Naive thymus-derived CD8-positive, alpha-beta T cell (primary cell): ENCODE measurements at places on chromosomes 6 and 20.

- H3K4me3 ChIP-seq, result no peak overlapping the region
- DNase-seq, result no peak
- H3K27ac ChIP-seq, result no peak overlapping the region
These were observed 102.6 kb downstream of the IBTK start for GRCh38 chr6:82144852-82145340.

DNA sequence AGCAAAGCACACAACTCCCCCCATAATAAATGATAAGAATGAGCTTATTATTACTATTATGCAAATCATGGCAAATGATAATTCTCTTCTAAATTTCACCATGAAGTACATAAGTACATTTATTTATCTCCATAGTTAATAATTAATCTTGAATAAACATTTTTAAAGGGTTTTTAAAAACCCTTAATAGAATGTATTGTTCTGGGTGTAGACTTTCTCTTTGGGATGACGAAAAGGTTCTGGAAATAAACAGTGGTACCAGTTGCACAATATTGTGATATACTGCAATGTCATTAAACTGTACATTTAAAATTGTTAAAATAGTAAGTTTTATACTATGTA, 18.0 kb downstream of the DST start:
- H3K36me3 ChIP-seq, result no peaks in the 10 kb centered on the region
- H3K27me3 ChIP-seq, result no peaks in the 10 kb centered on the region
- no peak overlapping the region for H3K4me3 ChIP-seq

DNA sequence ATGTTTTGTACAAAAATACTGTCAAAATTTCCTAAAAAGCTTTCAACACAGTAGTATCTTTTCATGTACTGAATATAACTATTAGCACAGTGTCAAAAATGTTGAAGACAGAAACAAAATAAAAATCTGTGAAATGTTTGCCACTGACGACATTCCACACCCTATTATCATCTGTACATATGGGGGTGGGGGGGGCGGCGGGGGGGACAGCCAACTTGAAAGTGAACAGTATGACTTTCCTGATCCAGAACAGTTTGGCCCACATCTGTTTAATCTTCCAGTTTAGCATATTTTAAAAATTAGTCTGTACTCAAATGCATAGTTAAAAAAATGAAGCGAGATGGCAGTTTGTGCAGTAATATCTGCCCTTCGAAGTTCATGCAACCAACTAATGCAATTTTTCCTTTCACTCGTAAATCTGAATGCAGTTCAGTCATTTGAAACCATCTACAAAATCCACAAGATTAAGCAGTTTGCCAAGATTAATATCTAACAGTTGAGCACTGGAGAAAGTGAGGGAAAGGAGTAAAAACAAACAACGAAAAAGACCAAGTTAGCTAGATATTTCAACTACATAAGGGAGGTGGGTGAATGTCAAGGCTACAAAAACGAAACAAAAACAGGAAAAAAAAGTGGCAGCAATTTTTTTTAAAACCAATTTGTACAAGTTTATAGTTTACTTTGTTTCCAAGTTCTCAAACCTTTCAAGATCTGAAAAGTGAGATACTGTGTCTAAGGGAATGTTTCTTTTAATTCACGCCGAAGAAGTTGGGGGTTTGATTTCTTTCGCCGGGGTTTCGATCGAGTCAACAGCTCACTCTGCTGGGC, 1.9 kb downstream of the CITED2 start:
- H3K4me3 ChIP-seq, result peak overlapping the region; percentile 99
- no peaks in the 10 kb centered on the region for H3K27me3 ChIP-seq
- H3K27ac ChIP-seq, result peak overlapping the region; percentile 100
- DNase-seq, result no peak

DNA sequence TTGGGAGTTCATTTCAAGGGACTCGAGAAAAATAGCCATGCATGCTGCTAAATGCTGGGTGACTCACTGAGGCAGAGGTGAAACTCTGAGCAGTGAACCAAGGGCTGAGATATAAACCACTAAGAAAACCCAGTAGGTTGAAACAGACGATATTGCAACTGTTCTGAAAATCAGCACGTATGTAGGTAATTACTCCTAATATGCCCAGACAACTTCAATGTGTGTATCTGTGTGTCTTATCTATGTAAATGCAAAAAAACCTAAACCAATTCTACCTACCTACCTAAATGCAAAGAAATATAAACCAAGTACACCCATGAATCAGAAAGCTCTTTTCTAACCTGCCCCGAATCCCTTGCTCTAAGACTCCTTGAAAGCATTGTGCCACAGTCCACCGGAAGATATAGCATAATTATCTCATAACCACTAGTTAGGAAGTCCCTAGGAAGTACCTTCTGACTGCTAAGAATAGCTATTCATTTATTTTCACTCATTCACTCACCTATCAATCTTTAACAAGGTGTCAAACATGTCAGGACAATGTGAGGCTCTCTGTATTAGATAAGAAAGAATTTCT, 458.7 kb upstream of the RUNX2 start:
- peak overlapping the region; percentile 0 for H3K27ac ChIP-seq
- H3K4me3 ChIP-seq, result no peak overlapping the region
- peaks cover 25% of the 10 kb centered on the region for H3K4me1 ChIP-seq
- H3K27me3 ChIP-seq, result no peaks in the 10 kb centered on the region

GRCh38 chr6:24391756-24392405, 10.9 kb upstream of the MRS2 start:
- H3K4me3 ChIP-seq, result no peak overlapping the region
- peaks cover 4% of the 10 kb centered on the region for H3K36me3 ChIP-seq
- H3K27ac ChIP-seq, result no peak overlapping the region
- peaks cover 24% of the 10 kb centered on the region for H3K27me3 ChIP-seq
- DNase-seq, result no peak

DNA sequence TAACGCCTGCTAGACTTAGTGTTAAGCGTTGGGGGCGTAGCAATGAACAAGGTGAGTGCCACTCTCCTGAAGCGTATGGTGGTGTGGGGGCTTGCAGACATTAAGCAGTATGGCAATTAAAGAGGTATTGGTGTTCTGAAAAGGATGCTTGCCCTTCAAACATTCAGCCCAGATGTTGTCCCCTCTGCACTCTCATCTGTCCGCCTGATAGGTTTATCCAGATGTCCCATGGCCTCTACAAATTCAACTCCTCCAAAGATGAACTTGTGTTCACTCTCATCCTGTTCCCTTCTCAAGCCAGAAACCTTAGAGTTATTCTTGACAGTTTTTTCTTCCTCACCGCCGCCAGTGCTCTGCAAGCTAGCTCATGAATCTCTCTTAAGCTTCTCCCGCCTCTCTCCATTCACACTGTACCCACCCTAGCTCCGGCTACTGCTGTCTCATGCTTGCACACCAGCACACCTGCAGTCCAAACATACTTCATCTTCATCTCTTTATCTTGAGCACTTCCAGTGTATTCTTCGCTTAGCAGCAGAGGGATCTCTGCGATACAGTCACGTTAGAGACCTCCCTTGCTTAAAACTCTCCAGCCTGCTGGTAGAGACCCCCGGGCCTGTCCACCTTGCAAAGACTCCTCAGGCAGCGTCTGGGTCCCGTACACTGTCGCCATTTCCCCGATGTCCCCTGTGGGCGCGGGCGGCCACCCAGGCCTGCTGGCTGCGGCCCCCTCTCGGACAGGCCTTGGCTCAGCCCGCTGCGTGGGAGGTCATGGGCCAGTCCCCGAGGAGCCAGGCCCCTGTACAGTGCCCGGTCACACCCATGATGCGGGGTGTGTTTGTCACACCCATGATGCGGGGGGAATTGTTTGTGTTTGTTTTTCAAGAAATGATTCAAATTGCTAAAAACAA, 962 bp downstream of the DDX27 start:
- no peaks in the 10 kb centered on the region for H3K27me3 ChIP-seq
- H3K27ac ChIP-seq, result peak overlapping the region; percentile 99
- H3K4me3 ChIP-seq, result peak overlapping the region; percentile 98
- DNase-seq, result no peak

DNA sequence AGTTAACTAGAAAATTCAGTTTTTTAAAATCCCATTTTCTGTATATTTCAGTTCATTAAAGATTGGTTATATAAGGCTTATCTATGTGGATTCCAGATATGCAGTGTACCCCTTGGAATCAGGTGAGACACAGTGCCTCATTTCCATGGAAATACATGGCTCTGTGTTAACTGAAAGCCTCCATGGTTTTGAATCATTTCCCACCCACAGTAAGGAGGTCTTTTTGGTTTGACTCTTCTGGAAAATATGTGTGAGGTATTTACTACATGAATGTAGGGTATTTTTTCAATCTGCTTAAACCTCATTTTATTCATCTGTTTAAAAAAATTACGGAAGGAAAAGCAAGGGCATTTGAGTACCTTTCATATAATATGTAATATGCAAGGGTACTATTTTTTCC, 25.5 kb downstream of the RNF144B start:
- H3K27ac ChIP-seq, result peak overlapping the region; percentile 15
- no peaks in the 10 kb centered on the region for H3K27me3 ChIP-seq
- peaks cover 9% of the 10 kb centered on the region for H3K4me1 ChIP-seq
- H3K4me3 ChIP-seq, result no peak overlapping the region

DNA sequence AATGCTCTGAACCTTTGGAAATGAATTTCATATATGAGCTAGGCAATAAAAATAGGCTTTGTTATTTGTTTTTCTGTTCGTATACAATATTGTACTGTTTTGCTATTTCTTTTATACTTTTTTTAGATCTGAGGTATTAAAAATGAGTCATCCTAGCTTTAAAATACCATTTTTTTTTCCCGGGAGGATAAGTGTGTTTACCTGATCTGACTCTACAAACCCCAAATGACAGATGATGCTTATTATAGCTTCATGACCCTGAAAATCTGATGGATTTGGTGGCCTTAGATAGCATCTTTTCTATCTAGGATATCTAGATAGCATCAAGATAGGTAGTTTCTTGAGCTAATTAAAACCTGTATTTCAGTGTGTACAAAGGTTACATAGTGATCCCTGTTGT, 206.4 kb downstream of the DTNBP1 start:
- H3K27me3 ChIP-seq, result no peaks in the 10 kb centered on the region
- no peak overlapping the region for H3K4me3 ChIP-seq
- no peaks in the 10 kb centered on the region for H3K36me3 ChIP-seq
- peaks cover 76% of the 10 kb centered on the region for H3K4me1 ChIP-seq
- DNase-seq, result no peak

DNA sequence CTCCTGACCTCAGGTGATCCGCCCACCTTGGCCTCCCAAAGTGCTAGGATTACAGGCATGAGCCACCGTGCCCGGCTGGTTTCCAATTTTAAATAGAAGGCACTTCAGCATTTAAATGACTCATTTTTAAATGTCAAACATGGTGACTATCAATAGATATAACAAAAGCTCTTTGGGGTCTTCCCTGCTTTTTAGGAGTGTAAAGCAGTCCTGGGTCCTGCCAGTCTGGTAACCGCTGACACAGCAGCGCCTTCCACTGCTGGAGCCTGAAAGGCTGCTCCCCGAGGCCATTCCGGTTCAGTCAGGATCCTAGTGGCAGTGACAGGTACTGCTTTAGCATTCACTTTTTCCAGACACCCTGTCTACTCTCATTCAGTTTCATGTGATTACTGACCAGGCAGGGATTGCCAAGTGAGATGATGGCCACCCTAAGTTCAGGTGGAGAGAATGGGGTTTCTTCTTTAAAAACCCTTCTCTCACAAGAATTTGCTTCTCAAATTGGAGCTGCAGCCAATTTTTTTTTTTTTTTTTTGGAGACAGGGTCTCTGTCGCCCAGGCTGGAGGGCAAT, 5.1 kb downstream of the DIDO1 start:
- H3K36me3 ChIP-seq, result no peaks in the 10 kb centered on the region
- peak overlapping the region; percentile 93 for H3K27ac ChIP-seq
- no peaks in the 10 kb centered on the region for H3K27me3 ChIP-seq
- peaks cover 88% of the 10 kb centered on the region for H3K4me1 ChIP-seq
- H3K4me3 ChIP-seq, result peak overlapping the region; percentile 88

- peaks cover 2% of the 10 kb centered on the region for H3K4me1 ChIP-seq
- DNase-seq, result no peak
- H3K27ac ChIP-seq, result no peak overlapping the region
- H3K36me3 ChIP-seq, result no peaks in the 10 kb centered on the region
- H3K27me3 ChIP-seq, result peaks cover 5% of the 10 kb centered on the region
- no peak overlapping the region for H3K4me3 ChIP-seq
These were observed 16.4 kb upstream of the SLC22A2 start for GRCh38 chr6:160274871-160275510.

- DNase-seq, result no peak
- no peak overlapping the region for H3K27ac ChIP-seq
- peaks cover 32% of the 10 kb centered on the region for H3K4me1 ChIP-seq
- H3K36me3 ChIP-seq, result no peaks in the 10 kb centered on the region
These were observed 1.8 kb upstream of the B4GALT5 start for GRCh38 chr20:49715466-49715865.

GRCh38 chr6:53437557-53438202, 88.9 kb upstream of the ELOVL5 start:
- peak; percentile 31 for DNase-seq
- H3K4me3 ChIP-seq, result no peak overlapping the region
- H3K27ac ChIP-seq, result no peak overlapping the region
- H3K36me3 ChIP-seq, result no peaks in the 10 kb centered on the region

GRCh38 chr6:105152880-105153279, 26.9 kb downstream of the POPDC3 start:
- DNase-seq, result no peak
- no peaks in the 10 kb centered on the region for H3K27me3 ChIP-seq
- H3K4me1 ChIP-seq, result no peaks in the 10 kb centered on the region
- no peak overlapping the region for H3K27ac ChIP-seq

DNA sequence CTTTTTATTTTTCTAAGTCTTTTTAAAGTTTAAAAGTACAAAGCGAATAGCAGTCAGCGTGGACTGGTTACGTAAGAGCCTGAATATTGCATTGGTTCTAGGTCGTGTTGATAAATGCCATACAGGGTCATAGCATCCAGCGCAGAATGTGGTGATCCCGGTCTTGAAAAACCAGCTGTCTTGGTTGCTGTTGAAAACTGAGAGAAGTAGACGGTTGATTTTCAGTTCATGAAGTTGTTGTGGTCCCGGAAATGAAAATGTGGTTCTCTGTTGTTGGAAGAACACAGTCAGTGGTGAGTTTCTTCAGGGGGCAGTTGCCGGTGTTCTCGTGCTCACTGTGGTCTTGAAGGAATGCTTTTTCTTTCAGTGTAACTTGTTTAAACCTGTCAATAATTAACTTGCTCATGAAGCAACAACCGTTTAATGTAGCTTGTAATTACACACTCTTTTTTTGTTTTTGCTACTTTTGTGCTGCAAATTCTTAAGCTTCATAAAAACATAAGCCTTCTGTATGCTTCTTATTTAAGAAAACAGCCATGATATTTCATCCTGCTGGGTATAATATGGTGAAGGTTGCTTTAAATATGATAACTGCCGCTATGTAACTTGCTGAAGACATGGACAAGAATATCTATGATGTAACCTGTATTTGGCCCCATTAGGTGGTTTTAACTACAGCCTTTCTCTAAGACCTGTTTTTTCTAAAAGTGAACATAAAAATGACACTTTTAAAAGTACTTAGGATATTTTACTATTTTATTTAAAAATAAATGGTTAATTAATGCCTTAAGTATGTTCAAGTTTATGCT, 64.8 kb upstream of the KIF25 start:
- no peak overlapping the region for H3K27ac ChIP-seq
- no peaks in the 10 kb centered on the region for H3K36me3 ChIP-seq
- H3K4me1 ChIP-seq, result no peaks in the 10 kb centered on the region
- H3K27me3 ChIP-seq, result no peaks in the 10 kb centered on the region
- no peak for DNase-seq
- H3K4me3 ChIP-seq, result no peak overlapping the region

GRCh38 chr6:166152660-166153059, 15.0 kb downstream of the TBXT start:
- no peak for DNase-seq
- H3K4me1 ChIP-seq, result no peaks in the 10 kb centered on the region
- H3K36me3 ChIP-seq, result no peaks in the 10 kb centered on the region
- H3K27me3 ChIP-seq, result peaks cover 9% of the 10 kb centered on the region
- no peak overlapping the region for H3K27ac ChIP-seq
- no peak overlapping the region for H3K4me3 ChIP-seq
